Epithelial cell of esophagus (primary cell): ENCODE measurements at places on chromosomes 16 and 17.

DNA sequence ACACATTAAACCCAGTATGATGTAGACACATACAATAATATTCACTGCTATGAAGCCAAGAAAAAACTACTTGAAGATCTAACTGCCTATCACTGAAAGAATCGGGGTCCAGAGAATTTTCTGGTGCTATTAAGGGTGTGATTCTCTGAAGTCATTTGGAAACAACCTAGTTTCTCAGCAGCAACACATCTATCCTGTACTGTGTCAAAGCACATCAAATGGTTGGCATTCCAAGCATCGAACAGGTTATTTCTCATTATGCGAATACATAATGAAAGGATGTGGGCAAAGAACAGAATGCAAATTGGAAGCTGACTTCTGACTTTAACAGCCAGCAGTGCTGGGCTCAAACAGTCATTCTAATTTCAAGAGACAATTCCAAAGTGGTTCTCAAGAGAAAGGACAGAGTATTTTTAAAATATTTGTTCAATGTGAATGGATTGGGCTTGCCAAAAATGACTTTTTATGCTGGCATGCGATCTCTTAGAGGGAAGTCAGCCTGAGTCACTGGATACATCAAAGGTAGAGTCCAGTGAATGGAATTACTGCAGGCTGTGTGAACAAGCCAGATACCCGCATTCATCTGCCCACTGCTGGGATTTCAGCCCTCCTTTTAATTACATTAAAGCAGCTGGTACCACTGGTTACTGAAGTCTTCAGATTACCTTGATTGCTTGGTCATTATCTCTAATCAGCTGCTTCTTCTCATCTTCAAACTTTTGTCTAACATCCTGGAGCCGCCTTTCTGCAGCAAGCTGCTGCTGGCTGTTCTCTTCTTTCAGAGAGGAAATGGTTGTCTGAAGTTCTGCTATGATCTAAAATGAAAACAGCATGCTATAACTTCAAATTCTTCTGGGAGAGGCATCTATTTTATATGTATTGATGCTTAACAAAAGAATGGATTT lies 181.2 kb upstream of the AXIN2 start:
- peak; percentile 78 for DNase-seq

GRCh38 chr17:8887301-8887700 lies 19.8 kb upstream of the PIK3R6 start:
- no peak for DNase-seq

- no peak for DNase-seq
These were observed 2.3 kb upstream of the HOXB2 start for GRCh38 chr17:48546924-48547807.

DNA sequence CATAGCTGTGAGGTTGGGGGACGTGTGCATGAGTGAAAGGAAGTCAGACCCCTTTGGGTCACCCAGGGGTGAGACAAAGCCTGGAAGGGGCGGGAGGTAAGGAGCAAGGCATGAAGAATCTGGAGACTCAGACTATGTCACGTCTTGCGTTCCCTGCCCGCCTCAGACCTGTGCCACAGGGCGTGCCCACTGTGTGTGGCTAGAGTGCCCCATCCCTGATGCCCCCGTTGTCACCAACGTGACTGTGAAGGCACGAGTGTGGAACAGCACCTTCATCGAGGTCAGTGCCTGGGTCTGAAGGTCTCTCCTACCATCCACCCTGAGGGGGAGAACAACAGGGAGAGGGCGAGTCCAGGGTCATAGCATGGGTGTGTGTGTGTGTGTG lies 15.1 kb upstream of the PDK2 start:
- no peak for DNase-seq

DNA sequence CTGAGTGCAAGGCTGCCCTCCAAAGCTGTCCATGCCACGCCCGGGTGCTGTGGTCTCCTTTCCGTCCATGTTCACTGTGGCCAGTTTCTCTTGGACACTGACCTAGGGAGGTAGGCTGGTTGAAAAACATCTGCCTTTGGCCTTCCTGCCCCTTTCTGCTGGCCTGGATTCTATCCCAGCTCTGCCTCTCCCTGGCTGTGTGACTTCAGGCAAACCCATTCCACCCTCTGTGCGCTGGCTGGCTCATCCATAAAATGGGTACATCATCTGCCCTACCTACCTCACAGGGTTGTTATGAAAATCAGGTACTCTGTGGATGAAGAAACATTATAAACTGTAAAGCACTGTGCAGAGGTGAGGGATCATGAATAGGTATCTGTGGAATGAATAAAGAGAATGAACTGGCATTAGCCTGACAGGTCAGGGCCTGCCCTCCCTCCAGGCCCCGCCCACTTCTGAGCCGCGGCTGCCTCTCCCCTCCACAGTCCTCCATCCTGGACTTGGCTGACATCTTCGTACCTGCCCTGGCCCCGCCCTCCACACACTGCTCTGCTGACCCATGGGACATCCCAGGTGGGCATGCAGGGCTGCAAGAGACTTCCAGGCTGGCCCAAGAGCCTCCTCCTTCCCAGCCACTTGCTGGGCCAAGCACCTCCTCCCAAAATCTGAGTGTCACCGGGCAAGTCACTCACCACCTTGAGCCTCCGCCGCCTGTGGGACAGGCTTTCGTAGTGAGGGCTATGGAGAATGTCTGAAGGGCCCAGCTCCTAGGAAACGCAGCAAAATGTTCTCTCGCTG lies 7.0 kb upstream of the SPATA20 start:
- DNase-seq: peak; percentile 92
